ENCODE measurements at places on chromosomes 3 and 15.

GRCh38 chr3:64186667-64187064, 38.6 kb downstream of the PRICKLE2 start:
- DNase-seq, result no peak

DNA sequence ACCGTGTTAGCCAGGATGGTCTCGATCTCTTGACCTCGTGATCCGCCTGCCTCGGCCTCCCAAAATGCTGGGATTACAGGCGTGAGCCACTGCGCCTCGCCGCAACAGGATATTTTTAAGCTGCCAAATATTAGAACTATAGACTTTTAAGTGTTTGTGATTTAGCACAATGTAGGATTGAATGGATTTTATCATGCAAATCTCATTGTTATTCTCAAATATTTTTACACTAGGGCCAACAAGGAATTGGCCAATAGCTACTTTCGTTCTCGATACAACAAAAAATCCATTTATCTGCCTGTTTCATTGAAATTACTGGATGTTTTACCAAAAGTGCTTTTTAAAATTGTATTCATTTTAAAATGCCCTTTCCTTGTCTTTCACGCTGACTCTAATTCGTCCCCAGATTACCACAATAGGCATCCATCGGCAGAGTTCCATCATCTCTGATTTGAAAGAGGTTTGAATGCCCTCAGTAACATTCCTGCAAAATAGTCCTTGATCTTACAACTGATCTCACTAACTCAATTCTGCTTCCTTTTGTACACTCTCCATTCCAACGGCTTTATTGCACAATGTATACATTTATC, 99.6 kb upstream of the ROBO2 start:
- DNase-seq, result no peak

DNA sequence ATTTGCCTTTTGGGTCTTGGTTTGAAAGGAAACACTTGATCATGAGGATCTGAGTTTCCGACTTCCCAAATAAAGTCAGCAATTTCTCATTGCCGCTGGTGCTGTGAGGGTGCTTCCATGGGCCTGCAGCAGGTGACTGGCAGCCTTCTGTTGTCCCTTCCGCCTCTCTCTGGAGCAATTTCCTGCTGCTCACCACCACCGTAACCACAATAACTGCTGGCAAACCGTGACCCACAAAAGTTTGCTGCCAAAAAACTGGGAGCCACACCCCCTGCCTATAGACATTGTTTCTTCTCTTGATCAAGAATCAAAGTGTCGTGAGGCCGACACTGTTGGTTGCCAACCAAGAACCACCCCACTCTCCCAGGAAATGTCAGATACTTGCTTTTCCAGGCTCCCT, 164.0 kb downstream of the NR2F2 start:
- no peak for DNase-seq

DNA sequence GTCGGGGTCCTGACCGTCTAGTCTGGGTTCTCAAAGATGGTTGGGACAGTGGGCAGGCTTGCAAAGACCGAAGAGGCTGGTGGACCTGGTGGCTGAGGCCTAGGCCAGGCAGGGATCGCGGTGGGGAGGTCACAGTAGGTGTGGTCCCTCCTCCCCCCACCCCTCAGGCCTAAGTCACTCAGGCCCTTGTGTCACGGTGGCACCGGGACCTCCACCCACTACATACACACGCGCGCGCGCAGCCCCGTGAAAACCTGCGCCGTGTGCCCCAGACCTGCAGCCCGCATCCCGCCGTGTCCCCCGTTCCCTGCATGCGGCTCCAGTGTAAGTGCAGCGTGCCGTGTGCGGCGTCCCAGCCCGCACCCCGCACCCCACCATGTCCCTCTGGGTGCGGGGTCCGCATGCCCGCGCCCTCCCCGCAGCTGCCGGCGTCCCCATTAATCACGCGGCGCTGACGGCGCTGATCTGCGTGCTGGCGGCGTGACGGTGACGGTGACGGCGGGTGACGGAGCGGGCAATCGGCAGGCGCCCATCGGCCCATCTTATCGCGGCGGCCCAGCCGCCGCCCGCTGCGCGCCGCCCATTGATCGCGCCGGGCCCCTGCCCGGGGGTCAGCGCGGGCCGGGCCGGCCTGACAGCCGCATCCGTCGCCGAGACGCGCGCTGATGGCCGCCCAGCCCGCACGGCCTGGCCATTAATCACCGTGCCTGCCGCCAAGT, 24.4 kb downstream of the SEC61A1 start:
- no peak for DNase-seq

- DNase-seq, result no peak
These were observed 894.0 kb downstream of the NTRK3 start for GRCh38 chr15:87362531-87362930.

GRCh38 chr3:50466177-50466576, 37.3 kb downstream of the CACNA2D2 start:
- DNase-seq, result no peak

- no peak for DNase-seq
These were observed 157.0 kb downstream of the RYR3 start for GRCh38 chr15:33467816-33468163.

- no peak for DNase-seq
These were observed 104.2 kb downstream of the CORO2B start for GRCh38 chr15:68683026-68683425.

- DNase-seq, result no peak
These were observed 2.7 kb downstream of the FAN1 start for GRCh38 chr15:30906366-30906765.
